ENCODE measurements at places on chromosomes 13 and 19. TPM values are rescaled to one million over a fixed set of nuclear protein-coding genes. Genes with fewer than 3 reads are reported as not detected.

DNA sequence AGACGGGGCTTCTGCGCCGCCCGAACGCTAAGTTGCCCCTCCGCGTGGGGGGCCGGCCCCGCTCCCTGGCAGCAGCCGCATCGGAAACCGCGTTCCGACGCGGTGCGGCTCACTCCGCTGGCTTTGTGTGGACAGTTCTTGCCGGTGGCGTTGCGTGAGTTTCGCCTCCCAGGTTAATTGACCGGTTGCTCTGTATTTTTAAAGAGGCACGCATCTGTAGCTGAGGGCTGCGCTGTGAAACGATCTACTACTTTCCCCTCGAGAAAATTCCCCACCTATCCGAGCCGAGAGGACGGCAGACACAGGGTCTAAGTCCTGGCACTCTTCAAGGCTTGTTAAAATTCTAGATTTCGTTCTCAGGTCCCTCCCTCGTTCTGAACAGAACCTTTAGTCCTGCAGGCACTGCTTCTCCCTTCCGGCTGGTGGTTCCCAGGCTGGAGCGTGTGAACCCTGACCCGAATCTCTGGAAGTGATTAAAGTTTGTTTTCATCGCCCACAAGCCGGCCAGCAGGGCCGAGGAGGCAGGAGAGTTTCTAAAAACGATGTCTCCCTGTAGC, 933 bp downstream of the ARHGEF7 start:
- DNase-seq, result no peak

DNA sequence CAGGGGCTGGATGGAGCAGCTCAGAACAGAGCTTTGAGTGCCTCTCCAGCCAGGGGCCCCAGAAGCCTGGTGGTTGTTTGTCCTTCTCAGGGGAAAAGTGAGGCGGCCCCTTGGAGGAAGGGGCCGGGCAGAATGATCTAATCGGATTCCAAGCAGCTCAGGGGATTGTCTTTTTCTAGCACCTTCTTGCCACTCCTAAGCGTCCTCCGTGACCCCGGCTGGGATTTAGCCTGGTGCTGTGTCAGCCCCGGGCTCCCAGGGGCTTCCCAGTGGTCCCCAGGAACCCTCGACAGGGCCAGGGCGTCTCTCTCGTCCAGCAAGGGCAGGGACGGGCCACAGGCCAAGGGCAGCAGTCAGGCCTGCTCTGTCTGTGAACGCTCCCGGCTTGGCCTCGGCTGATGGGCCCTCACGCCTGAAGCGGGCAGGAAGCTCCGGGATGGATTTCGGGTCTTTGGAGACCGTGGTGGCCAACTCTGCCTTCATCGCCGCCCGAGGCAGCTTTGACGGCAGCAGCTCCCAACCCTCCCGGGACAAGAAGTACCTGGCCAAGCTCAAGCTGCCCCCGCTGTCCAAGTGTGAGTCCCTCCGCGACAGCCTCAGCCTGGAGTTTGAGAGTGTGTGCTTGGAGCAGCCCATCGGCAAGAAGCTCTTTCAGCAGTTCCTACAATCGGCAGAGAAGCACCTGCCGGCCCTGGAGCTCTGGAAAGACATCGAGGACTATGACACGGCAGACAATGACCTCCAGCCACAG, at the start of gene GRK1:
TSS of gene GRK1 (plus strand) at position 269 of the 751 bp plus-strand sequence. CDS start at position 437, 168 bp downstream.
- no peak for DNase-seq

DNA sequence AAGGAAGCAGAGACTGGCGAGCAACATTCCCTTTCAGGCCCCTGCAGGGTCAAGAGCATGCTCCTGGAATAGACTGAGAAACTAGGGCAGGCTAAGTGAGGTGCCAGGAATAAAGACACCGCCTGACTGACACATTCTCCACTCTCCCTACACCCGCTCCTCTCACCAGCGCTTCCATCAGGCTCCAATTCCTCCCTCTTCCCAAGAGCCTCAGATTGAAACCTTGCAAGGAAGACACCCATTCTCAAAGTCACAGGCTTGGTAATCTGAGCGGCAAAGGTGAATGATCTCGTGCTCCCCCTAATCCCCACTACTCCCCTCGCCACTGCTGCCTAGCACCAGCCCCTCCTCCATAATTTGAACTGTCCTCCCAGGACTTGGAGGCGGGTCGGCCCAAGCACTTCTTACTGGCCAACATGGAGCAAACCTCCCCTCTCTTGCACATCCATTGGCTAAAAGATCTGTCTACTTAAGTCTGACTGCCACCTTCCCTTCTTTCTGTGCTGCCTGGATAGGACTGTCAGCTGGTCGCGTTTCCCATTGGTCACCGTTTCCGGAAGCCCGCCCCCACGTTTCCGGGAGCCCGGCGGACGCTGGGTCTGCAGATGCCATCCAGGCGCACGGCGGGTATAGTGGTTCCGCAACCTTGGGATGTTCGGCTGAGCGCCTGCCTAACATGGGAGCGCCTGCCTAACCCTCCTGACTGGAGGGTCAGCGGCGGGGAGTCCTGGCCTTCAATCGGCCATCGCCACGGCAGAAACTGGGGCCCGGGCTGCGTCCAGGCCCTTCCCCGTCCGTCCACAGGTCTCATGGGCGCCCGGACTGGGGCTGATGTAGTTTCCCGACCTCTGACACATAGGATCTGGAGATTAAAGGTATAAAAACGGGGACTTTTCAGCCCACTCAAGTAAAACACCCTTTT, 33.6 kb downstream of the ZNF383 start:
- DNase-seq, result peak; percentile 98

Gene ZNF600
- total RNA-seq, result 9.1 TPM

DNA sequence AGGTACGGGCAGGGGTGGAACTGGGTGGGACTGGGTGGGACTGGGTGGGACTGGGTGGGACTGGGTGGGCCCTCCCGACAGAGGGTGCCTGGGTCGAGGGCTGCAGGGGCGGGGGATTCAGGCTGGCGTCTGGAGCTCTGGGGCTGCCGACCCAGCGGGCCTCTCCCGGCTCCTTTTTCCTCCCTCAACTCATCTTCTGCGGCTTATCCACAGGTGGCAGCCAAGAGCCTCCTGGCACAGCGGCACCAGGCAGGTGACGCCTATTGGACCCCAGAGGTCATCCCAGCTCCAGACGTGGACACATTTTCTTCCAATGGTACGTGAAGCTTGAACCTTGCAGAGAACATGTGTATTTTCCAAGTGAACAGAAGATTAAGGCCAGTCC, 533 bp downstream of the ZNF544 start:
- DNase-seq, result peak; percentile 20

Gene CEACAM20
- total RNA-seq, result not detected

- DNase-seq, result no peak
These were observed 4.0 kb upstream of the PNMA8B start for GRCh38 chr19:46499692-46500091.

- no peak for DNase-seq
These were observed 716.7 kb downstream of the DIAPH3 start for GRCh38 chr13:59447031-59447430.

DNA sequence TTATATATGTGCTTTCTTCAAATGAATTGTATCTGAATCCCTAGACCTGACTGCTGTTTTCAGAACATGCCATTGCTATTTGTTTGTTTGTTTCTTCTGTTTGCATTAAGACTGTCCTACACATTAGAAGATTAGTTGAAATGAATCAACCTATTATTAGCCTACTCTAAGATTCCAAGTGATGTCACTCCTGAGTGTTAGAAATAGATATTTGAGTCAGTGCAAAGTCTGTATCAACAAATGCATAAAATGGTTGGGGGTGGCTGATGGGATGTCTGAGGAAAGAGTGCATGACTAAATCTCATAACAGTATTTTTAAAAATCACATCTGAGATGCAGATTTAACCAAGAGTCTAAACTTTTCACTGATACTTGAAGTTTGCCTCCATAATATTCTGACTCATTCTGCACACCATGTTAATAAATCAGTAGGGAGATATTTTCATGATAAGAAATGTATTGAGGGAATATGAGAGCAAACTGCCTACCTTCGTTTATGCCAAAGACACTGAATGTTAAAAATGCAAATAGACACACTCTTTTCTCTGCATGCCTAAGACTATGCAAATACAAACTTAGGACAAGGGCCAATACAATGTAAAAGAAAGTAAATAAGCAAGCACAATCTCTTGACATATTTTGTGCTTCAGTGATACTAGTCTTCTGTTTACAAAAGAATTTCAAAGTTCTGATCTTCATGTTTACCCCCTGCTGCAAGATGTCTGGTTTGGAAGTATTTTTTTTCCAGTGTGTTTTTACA, 253.3 kb downstream of the LIG4 start:
- DNase-seq, result no peak

DNA sequence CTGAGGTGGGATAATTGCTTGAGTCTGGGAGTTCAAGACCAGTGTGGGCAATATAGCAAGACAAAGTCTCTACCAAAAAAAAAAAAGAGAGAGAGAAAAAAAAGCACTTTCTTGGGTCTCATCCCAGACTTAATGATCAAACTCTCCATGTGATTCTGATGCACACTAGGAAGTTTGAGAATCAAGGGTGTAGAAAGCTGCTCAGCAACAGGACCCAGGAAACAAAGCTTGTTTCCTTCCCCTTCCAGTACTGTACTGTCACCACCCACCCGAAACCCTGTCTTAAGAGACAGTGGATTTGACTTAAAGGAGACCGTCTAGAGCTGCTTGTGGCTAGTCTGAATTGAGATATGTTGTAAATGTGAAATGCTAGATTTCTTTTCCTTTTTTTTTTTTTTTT, 5.8 kb downstream of the MISP3 start:
- no peak for DNase-seq

Gene KLK2
- 0.53 TPM for total RNA-seq

Gene PSPN
- 0.26 TPM for total RNA-seq

- DNase-seq, result no peak
These were observed 267.3 kb downstream of the RFC3 start for GRCh38 chr13:34085204-34085603.

Gene C19orf33
- 266 TPM for total RNA-seq

DNA sequence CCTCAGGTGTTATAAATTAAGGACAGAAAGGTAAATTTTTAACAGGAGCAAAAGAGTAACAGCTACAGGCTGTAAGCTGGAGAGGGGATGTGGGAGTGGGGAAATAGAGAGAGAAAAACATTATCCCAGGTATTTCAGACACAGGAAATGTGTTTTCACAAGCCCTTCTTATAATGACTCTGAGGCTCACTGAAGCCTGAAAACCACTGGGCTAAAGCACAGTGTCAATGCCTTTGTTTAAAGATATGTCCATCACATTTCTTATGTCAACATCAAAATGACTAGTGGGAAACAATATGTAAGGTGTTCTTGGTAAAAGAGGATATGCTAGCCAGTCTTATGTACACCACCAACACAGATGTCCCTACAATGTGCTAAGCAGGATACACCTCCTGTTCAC, 365.9 kb downstream of the FGF14 start:
- DNase-seq, result no peak

GRCh38 chr19:55635856-55636440, 4.9 kb upstream of the ZNF580 start:
- DNase-seq, result no peak

GRCh38 chr19:10288662-10289166, 1.0 kb upstream of the ICAM5 start:
- DNase-seq, result peak; percentile 59

GRCh38 chr13:51778392-51778791, 25.6 kb downstream of the DHRS12 start:
- DNase-seq, result no peak

Gene GAPDHS
- total RNA-seq, result not detected

GRCh38 chr19:30674656-30675055, 302.5 kb downstream of the ZNF536 start:
- no peak for DNase-seq

DNA sequence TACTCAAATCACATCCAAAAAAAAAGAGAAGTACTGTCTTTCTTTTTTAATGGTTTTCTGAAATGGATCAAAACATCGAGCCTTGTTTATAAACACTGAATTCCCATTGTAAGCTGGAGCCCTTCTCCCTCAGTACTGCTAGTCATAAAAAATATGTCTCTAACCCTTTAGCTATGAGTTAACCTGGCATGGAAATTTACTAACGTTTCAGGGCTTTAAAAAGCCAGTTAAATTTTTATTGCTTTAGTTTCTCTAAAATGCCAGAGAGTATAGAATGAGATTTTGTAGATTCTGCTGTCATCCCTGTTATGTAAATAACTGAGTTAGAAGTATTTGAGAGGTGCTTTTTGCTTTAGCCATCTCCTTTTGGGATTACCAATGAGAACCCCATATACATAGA, 528.3 kb downstream of the EFNB2 start:
- no peak for DNase-seq

DNA sequence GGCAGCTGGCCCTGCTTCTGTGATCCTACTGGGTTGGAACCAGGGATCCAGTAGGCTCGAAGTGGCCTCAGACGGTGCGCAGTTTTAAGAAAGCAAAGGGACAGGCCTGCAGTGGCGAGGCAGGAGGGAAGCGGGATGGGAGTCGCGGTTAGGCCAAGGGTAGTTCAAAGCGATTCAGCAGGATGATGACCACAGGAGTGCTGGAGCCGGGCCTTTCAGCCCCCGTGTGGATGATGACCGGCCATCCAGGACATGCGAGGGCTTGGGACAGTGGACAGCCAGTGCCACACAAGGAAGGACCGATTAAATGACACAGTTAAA, 854 bp downstream of the RNASEH2B start:
- no peak for DNase-seq

GRCh38 chr13:42486711-42487198, 87.2 kb upstream of the TNFSF11 start:
- DNase-seq, result peak; percentile 95

DNA sequence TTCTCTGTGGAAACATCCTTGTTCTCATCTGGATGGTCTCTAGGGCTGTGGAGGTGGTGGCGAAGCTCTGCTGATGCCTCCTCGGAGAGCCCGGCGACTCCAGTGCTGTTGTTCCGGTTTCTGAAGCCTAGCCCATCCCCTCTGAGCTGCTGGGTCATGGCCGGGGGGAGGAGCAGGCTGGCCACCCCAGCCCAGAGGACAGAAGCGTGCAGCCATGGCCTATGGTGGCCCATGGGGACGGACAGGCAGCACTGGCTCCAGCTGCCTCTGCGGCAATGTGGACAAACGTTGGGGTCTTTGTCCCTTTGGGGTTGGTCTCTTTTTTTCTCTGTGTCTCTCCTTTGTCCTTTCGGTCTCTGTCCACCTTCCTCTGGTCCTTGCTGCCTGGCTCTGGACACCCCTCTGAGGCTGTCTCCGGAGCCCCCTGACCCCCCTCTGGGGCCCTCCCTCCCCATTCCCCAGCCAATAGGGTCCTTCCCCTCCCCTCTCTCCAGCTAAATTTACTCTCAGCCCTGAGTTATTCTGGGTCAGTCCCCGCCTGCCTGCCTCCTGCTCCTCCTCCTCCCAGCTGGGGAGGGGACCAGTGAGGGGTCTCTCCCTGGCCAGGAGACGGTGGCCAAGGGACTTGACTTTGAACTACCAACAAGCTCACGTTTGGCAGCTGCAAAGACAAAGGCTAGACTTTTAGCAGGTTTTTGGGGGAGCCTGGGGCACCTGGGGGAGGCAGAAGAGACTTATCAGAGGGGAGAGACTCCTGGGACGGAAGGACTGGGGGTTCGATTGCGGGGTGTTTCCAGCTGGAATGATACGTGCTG, at the start of gene HRC:
TSS of gene HRC (minus strand) at position 392 of the 815 bp plus-strand sequence. CDS start at position 233, 159 bp downstream.
- no peak for DNase-seq

Gene ZSCAN4
- total RNA-seq, result 0.13 TPM

DNA sequence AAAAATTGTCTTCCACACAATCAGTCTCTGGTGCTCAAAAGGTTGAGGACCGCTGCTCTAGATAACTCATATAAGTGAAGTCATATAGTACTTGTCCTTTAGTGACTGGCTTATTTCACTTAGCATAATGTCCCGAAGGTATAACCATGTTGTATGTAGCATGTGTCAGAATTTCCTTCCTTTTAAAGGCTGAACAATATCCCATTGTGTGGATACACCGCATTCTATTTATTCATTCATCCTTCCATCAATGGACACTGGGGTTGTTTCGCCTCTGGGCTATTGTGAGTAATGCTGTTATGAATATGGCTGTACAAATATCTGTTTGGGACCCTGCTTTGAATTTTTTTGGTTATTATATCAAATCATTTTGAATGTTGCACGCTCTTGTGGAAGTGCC, 4.6 kb upstream of the LYPD5 start:
- DNase-seq, result no peak
